ENCODE measurements at places on chromosomes 1 and 21.
A peak's percentile ranks its signal among the peaks of the same experiment; 100 is the strongest.

- DNase-seq = peak; percentile 90
These were observed 86.1 kb downstream of the FASLG start for GRCh38 chr1:172745014-172745413.

GRCh38 chr1:93845538-93846205 lies 33.3 kb downstream of the DNTTIP2 start:
- peak; percentile 91 for DNase-seq

DNA sequence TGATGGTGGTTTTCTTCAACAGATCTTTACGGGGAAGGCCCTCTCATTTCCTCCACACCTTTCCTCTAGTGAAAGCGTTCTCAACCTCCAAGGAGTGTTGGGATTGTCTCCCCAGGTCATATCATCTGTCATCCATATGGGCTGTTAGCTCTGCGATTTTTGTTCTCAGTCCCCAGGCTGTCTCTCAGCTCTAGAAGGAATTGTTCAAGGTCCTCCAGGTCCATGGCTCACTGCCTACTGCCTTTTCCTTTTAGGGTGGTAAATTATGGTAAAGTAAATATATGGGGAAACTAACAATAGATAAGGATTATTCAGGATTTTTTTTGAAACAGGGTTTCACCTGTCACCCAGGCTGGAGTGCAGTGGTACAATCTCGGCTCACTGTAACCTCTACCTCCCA lies 37.6 kb downstream of the ELF3 start:
- no peak for DNase-seq

DNA sequence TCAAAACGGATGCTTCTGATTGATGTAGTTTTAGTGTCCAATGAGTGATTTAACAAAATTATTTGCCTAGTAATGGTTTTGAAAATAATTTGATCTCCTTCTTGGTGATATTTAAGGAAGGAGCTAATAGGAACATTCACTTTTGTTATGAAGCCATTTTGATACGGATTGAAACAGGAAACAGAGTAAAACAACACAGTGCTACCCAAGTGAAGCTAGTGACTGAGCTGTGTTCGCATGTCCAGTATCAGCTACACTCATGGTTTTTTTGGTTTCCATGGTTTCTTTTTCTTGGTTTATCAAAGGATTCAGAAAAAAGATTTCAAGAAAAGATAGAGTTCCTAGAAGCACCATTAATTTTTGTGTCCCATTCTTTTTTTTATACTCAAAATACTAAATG lies 40.1 kb upstream of the PLEKHO1 start:
- DNase-seq = peak; percentile 49

DNA sequence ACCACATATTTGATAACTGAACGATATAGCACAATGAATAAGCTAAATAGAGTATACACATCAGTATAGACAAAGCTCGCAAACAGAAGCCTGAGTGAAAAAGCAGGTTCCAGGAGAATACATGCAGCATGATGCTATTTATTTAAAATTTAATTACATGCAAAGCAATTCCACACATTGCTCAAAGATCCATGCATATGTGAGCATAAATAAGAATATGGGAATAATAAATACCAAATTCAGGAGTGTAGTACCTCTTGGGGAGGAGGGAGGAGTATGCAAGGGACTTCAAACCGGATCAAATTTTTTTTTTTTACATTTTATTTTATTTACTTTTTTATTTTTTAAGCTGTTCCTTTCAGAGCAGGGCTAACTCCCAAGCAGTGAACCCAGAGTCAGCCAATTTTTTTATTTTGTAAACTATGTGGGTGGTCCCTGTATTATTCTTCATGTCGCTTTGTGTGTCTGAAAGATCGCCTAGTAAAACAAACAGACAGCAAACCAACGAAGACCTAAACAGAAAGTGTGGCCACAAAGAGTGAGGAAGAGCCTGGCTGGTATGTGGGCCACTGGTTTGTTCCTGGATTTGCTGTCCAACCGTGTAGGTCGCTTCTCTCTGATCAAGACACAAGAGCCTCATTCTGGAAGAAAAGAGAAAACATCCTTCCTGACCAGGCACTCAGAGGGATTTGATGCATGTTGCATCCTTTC lies 4.2 kb upstream of the SHISAL2A start:
- DNase-seq = no peak

GRCh38 chr1:181803421-181803820 lies 258.1 kb downstream of the ZNF648 start:
- no peak for DNase-seq

DNA sequence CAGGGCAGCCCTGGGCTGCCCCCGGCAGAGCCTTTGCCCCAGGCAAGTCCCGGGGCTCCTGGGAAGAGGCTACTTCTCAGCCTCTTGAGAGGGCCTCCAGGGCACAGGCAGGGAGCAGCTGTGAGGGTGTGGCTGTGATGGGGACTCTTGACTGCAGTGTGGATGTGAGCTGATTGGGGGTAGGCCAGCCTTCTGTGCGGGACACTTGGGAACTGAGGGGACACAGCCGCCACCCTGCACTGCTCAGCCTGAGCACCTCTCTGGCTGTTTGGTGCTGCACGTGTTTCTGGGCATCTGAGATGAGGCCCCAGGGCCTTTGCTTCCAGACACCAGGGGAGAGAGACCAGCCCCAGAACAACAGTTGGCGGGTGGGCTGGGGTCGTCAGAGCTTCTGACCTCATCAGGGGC lies 62.1 kb downstream of the SKI start:
- no peak for DNase-seq

DNA sequence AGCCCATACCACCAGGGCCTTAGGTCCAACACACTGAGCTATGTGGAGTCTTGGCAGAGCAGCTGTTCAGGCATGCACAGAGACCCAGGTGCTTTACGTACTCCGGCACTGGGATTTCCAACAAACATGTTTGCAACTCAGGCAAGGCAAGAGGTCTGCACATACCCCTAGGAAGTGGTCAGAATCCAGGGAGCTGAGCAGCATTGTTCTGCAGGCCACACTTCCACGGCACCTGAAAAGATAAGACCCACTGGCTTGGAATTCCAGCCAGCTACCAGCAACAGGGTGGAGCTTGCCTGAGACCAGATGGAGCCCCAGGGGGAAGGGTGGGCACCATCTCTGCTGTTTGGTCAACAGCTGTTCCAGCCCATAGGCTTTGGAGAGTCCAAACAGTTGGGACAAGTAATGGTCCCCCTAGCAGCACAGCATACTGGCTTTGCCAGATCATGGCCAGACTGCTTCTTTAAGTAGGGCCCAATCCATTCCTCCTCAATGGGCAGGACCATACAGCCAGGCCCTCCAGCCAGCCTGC lies 51.7 kb upstream of the LRRC8B start:
- DNase-seq = no peak

- DNase-seq = no peak
These were observed 75.0 kb upstream of the DUSP10 start for GRCh38 chr1:221816899-221817298.

DNA sequence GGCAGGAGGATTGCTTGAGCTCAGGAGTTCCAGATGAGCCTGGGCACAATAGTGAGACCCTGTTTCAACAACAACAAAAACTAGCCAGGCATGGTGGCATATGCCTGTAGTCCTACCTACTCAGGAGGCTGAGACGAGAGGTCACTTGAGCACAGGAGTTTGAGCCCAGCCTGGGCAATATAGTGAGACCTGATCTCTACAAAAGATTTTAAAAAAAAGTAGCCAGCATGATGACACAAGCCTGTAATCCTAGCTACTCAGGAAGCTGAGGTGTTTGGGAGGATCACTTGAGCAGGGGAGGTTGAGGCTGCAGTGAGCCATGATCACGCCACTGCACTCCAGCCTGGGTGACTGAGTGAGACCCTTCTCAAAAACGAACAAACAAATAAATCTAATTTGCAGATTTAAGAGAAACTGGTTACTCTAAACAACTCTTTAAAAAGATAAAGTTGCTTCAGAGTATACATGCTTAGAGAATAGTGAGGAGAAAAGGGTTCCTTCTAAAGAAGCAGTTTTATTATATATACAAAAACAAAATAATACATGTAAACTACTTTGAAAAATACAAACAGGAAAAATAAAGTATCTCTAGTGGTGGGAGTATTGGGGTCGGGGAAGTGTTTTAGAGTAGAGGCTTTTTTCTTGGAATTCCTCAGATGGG lies 88.4 kb downstream of the ADCY10 start:
- DNase-seq = no peak

- no peak for DNase-seq
These were observed 120.6 kb upstream of the ARHGEF16 start for GRCh38 chr1:3333903-3334302.

- DNase-seq = no peak
These were observed 177.2 kb upstream of the RUNX1 start for GRCh38 chr21:35226328-35226727.

DNA sequence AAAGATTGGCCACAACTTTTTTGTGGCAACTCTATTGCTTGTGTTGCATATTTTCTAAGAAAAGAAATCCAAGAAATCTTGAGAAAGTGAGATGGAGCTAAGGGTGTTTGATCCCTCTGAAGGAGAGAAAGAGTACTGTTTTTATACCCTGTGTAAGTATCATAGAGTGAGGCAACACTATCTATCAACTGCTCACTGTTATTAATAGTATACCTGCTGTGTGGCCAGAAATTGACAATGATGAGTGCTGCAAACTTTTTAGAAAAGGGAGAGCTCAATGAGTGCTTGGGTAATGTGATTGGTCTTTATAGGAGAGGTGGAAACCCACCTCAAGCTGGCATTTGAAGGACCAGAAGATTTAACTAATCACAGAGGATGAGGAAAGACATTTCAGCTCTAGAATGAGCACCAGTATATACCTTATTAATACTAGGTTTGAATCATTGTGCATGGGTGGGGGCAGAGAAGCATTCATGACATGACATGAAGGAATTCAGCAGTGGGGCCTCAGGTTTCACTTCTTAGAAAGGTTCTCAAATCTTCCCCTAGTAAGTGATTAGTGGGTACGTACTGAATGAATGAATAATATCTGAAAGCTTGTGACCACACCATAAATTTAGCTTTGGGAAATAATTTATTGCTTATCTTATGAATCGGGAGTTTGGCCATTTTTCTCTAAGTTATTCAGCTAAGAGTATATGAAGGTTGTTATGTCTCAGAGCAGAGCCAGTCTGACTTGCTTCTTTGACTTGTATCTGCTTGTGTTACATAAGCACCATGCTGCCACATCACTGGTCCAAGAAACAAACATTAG lies 169.2 kb upstream of the SGIP1 start:
- DNase-seq = no peak

DNA sequence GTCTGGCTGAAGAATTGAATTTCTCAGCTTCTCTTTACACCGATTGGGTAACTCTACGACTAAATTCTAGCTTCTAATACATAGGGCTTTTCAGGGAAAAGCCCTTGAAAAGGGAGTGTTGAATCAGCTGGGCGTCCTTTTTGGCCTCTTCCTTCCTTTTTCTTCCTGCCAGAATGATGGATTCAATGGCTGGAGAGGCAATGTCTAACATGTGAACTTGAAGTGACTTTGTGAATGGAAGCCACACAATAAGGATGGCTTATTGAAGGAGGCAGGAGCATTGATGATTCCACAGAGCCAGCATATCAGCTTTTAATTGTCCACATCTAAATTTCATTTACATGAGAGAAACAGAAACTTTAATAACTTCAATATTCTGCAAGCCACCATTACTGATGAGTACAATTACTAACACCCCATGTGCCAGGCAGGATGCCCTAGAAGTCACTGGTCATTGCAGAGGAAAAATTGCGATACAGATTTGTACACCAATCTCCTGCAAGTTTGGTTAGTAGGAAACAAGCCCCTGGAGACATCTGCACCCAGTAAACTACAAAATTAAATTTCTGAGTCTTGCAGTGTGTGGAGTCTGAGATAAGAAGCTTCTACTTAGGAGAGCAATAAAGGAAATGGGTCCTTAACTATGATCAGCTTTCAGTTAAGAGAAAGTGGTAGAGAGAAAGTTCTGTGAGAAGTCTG lies 56.1 kb downstream of the STYXL2 start:
- no peak for DNase-seq

DNA sequence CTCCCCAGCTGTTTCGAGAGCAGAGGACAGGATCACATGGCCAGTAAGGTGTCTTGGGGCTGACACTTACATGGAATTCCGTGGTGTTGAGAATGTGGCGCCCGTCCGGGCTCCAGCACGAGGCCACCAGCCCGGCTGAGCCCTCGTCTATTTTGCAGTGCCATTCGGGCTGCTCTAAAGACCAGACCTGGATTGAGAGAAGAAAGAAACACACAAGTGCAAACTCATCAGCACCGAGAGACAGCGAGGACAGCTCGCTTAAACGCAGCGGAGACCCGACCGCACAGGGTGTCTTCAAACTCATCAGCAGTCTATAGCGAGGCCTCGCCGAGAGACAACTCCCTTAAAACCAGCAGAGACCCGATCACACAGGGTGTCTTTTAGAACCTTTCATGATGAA lies 3.3 kb downstream of the WRAP73 start:
- DNase-seq = no peak

GRCh38 chr1:211621447-211622198 lies 42.7 kb upstream of the SLC30A1 start:
- peak; percentile 41 for DNase-seq

DNA sequence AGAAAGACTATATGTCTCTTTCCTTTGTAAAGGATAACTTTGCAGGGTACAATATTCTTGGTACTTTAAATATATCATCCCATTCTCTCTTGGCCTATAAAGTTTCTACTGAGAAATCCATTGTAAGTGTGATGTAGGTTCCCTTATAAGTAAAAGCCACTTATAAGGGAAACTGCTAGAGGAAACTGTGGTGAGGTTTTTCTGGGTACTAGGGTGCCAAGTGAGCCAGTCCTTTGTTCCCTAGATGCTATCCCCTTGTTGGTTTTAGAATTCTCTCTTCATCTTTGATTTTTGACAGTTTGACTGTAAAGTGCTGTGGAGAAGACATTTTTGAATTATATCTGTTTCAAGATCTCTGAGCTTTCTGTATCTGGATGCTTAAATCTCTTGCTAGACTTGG lies 108.9 kb upstream of the NEK7 start:
- no peak for DNase-seq

DNA sequence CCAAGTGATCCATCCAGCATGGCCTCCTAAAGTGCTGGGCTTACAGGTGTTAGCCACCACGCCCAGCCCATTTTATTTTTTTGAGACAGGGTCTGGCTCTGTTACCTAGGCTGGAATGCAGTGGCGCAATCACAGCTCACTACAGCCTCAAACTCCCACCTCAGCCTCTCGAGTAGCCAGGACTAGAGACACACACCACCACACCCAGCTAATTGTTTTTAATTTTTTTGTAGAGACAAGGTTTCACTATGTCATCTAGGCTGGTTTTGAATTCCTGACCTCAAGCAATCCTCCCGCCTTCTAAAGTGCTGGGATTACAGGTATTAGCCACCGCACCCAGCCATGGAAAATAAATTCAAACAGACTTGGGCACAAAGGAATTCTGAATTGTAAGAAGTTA lies 31.9 kb downstream of the PUM1 start:
- DNase-seq = no peak

DNA sequence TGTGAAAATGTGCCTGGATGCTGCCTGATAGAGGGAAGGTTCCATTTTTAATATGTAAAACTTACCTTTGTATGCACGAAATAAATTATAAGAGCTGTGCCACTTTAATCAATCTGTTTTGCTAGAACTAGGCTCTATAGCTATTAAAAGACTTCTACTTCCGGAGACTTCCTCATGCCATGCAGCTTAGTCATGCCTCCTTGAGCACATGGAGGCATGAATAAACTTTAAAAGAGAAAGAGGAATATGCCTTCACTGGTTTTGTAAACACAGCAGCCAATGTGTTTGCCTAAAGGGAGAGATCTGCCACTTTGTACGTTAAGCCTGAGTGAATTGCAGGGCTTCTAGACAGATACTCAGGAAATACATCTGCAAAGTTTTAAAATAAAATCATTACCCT lies 604.6 kb downstream of the LRRIQ3 start:
- peak; percentile 19 for DNase-seq
